ENCODE measurements at places on chromosomes 16 and 17. TPM values are rescaled to one million over a fixed set of nuclear protein-coding genes. Genes with fewer than 3 reads are reported as not detected.

CD300E gene
- 0.67 TPM for total RNA-seq

SLC16A5 gene
- total RNA-seq, result 22.7 TPM

OSBPL7 gene
- total RNA-seq, result 8.7 TPM

OR3A2 gene
- not detected for total RNA-seq

TIGD7 gene
- total RNA-seq, result 8.2 TPM

FBXW10B gene
- total RNA-seq, result 1.2 TPM

TP53TG3 gene
- total RNA-seq, result not detected

CHMP1A gene
- total RNA-seq, result 46.0 TPM

MPO gene
- 0.94 TPM for total RNA-seq

Data from cardiac septum (tissue), 1 donor.